Stimulated activated CD8-positive, alpha-beta memory T cell treated with anti-CD3 and anti-CD28 coated beads, Interleukin-15, amount 100 ng/mL, for 4 hours (primary cell): ENCODE measurements at places on chromosomes 11 and 22.

GRCh38 chr11:17564687-17565042, 17.6 kb downstream of the OTOG start:
- no peak for DNase-seq

DNA sequence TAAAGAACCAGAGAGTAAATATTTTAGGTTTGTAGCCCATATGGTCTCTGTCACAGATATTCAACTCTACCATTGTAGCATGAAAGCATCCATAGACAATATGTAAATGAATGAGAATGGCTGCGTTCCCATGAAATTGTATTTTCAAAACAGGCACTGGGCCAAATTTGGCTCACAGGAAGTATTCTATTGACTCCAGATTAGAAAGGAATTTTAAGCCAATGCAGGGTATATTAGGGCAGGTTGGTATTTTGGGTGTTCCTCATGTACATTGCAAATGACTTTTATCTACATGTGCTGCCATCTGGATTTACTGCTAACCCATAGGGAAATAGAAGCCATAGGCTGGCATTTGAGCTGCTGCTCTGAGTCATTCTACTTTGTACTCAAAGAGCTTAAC, 35.1 kb upstream of the PDGFD start:
- DNase-seq = no peak

GRCh38 chr22:29567338-29567737, 13.6 kb downstream of the NIPSNAP1 start:
- DNase-seq = no peak

GRCh38 chr11:1919391-1920127, at the start of gene TNNT3:
TNNT3 (plus strand) TSS chr11:1919703; CDS start chr11:1922875, 3,172 bp downstream.
- DNase-seq = no peak

- no peak for DNase-seq
Measured at GRCh38 chr11:76253416-76253815, 47.1 kb upstream of the WNT11 start.

DNA sequence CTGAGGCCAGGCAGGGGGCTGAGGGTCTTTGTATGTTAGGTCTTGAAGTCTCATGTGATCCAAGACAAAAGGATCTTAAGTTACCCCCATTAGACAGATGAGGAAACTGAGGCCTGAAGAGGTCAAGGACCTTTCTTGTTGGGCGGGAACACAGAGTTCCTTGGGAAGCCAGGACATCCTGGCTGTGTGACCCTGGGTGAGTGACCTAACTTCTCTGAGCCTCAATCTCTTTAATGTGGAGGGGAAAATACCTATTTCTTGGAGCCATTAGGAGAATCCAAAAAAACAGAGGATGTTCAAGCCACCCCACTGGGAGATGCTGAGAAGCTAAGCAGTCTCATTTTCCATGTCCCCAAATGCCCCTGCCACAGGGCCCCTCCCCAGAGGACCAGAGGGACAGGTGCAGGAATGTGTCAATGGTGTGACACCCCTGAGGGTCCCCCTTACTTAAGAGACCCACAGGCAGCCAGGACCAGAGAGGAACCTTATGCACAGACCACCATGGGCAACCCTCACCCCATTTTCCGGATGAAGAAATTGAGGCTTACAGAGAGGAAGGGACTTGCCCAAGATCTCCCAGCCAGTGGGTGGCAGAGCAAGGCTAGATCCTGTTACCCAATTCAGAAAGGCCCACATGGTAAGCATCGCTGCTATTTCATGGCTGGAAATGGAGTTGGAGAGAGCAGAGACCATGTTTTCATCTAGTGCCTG, 8.0 kb downstream of the RAC2 start:
- no peak for DNase-seq

DNA sequence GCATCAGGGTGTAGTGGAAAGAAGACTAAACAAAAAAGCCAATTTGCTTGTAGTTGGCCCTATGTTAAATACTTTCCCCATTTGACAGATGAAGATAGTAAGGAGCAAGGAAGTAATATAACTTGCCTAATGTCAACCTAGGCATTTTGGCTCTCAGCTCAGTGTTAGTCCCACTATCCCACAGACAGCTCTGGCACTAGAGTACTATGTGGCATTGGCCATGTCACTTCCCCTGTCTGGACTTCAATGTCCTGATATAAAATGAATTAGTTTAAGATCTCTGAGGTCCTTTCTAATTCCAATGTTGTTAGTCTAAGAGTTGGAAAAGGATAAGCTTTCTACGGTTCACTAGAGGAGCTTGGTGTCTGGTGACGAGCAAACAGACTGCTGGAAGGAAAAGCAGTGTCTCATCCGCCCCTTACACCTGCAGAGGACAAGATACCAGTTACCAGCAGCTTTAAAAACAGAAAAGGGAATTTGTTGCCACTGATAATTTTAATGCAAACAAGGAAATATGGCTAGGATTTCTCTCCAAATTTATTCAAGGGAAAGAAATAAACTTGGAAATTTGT, 92.5 kb downstream of the RELT start:
- DNase-seq = no peak

DNA sequence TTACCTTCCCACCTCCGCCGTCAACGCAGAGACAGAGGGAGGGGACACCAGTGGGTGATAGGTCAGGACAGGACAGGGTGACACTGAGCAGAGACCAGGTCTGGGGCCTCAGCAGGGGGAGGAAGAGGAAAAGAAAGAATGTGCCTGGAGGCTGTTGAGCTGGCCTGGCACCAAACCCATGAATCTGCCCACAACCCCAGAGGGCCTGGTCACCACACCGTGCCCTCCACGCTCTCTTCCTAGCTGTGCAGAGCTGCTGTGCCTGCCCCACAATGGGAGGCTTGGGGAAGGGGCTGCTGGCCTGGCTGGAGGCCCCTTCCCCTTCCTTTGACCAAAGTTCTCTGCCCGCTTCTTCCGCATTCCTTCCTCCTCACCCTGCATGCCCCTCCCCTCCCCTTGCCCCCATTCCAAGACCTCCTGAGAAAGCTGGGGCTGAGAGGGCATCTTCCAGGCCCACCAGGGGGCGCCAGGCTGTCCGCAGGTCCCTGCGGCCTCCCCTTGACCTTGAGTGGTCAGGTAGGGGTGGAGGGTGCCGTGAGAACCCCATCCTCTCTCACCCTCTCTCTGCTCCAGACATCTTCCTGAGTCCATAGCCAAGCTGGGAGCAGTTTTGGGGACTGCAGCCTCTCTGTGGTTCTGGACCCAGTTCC, 11.0 kb upstream of the CACNA1I start:
- no peak for DNase-seq

DNA sequence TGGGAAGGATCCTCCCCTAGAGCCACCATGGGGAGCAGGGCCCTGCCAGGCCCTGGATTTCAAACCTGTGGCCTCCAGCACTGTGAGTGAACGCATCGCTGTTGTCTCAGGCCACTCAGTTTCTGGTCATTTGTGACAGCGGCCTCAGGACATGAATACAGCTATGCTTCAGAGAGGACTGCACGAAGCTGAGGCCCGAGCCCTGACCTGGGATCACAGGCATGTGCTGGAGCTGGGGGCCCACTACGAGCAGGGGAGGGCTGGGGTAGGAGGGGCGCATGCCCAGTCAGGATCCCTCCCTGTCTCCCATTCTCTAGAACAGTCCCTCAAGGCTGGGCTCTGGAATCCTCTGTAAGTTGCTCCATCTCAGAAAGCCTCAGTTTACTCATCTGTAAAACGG, 242.1 kb downstream of the CTTN start:
- no peak for DNase-seq

DNA sequence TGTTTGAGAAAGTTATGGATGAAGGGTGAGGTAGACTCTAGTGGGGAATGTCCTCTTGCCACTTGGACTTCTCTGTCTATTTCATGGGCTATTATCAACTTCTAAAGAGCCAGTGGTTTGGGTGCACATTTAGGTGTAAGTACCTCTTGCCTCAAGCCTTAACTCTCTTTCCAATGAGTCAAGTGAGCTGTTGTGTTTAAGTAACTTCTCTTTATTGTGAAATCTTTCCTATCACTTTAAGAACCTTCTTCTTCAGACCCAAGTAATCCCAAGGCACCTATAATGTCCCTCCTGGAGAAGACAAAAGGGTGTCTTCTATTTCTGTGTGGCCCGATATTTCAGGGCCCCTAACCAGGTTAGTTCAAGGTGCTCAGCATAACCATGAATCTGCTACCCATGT, 90.5 kb upstream of the VPREB1 start:
- DNase-seq = no peak
